ENCODE measurements at places on chromosomes 16 and 17. TPM values are rescaled to one million over a fixed set of nuclear protein-coding genes. Genes with fewer than 3 reads are reported as not detected.
A peak's percentile ranks its signal among the peaks of the same experiment; 100 is the strongest.

The KRTAP3-2 gene
- total RNA-seq, result not detected

The SOST gene
- total RNA-seq, result not detected

The CACNA1G gene
- 0.12 TPM for total RNA-seq

- no peak for DNase-seq
Observed at GRCh38 chr17:79648181-79648831, 37.5 kb upstream of the RBFOX3 start.

GRCh38 chr17:82477934-82478333 lies 19.4 kb downstream of the NARF start:
- DNase-seq, result no peak

- peak; percentile 22 for DNase-seq
Observed at GRCh38 chr17:76147211-76148014, 6.4 kb upstream of the FOXJ1 start.

- DNase-seq, result no peak
Observed at GRCh38 chr17:28280826-28281225, 38.2 kb upstream of the TMEM97 start.

DNA sequence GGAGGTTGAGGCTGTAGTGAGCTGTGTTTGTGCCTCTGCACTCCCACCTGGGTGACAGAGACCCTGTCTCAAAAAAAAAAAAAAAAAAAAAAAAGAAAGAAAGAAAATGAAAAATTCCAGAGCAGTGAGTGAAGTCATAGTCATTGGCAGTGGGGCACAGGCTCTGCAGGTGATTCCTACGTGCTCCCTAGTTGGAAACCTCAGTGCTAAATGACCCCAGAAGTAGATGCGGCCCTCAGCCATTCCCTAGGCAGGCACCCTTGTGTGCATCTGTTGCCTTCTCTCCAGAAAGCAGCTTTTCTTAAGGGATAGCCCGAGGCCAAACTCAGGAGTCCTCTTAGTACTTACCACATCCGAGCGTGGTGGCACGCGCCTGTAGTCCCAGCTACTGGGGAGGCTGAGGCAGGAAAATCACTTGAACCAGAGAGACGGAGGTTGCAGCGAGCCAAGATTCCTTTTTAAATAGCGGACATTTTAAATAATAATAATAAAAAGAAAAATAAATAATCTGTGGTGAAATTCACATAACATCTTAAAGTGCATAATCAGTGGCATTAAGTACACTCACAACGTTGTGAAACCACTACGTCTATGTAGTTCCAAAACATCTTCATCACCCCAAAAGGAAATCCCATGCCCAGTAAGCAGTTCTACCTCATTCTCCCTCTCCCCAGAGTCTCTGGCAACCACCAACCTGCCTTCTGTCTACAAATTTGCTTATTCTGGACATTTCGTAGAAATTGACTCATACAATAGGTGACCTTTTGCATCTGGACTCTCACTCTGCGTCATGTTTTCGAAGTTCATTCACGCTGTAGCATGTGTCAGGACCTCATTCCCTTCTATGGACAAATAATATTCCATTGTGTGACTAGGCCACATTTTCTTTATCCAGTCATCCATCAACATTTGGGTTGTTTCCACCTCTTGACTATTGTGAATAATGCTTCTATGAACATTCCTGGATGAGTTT lies 12.5 kb upstream of the SPHK1 start:
- DNase-seq, result peak; percentile 93

DNA sequence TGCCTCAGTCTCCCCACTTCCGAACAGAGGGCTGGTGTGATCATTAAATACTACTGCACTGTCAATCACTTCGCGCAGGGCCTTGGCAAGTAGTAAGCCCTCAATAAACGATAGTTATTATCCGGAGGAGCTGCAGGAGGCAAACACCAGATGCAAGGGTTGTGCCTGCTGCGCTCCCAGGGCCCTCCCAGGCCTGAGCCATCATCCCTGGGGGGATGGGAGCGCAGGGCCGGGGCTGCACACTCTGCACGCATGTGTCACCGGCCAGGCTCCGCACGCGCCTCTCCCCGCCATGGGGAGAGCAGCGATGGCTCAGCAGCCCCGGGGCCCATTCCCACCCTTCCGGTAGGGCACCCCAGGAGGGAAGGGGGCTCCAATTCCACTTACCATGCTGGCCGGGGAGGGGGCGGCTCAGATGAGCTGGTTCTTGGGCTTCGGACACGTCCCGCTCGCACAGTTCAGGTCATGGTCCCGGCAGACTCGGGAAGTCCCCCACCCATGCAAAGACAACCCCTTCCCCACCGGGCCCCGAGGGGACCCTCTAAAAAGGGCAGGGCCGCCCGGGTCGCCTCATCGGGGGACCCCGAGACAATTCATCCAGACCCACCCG lies 681 bp downstream of the XPO6 start:
- peak; percentile 82 for DNase-seq

All from RPMI7951 (cell line).